ENCODE measurements at places on chromosomes 12 and 14.

GRCh38 chr14:85217412-85217811 is 312.5 kb upstream of the FLRT2 start:
- no peak for DNase-seq

DNA sequence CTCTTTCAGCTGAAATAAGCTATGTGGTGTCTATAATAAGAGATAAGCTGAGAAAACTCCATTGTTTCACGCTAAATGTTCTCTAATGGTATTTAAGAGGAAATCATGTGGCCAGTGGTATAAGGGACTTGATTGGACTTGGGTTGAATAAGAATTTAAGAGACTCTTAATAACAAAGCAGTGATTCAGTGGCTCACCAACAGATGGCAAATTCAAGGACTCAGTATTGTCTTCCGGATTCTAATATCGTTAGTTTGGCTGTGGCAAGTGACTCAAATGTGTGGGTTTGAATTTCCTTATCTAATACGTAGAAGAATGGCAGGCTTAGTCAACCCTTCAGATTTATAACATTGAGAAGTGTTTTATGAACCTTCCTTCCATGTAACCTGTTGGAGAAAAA is 49.1 kb upstream of the KCNH3 start:
- no peak for DNase-seq

- no peak for DNase-seq
Measured at GRCh38 chr14:34614638-34615037, 15.3 kb downstream of the SNX6 start.

GRCh38 chr14:70822530-70823185 is 13.3 kb upstream of the MAP3K9 start:
- DNase-seq, result no peak

DNA sequence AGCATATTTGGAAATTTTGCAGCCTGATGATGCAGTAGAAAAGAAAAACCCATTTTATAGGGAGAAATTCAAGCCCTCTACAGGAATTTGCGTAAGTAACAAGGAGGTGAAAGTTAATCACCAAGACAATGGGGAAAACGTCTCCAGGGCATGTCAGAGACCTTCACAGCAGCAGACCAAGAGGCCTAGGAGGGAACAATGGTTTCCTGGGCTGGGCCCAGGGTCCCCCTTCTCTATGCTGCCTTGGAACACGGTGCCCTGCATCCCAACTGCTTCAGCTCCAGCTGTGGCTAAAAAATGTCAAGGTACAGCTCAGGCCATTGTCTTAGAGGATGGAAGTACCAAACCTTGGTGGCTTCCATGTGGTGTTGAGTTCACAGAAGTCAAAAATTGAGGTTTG is 6.5 kb upstream of the KRT6C start:
- DNase-seq, result no peak

DNA sequence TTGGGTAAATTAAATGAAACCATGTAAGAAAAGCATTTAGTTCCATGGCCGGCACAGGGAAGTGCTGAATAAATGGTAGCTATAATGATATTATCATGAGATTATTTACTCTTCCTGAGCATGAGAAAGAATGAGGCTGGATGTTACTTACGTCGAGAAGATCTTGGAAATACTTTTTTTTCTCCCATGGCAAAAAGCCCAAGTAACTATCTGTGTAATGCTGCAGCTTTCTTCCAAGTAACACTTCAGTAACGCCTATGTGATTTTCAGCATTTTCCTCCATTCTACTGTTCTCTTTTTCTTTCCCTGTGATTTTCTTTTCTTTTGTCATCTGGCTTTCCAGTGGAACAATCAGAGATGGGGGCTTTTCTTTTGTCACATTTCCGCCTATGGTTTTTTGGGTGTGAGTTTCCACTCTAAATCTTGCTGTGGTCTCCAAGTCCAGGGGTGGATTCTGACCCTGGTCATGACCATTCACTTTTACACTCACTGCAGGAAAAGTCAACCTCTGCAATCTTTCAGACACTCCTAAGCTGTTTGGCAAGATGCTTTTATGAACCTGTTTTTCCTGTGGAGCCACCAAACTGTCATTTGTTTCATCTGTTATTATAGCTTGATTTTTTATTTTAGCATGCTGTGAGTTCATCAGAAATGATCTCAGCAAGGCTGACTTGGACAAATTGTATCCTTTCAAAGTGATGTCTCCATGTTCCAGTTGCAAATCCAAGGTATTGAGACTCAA is 25.0 kb upstream of the SYCP3 start:
- DNase-seq, result no peak

DNA sequence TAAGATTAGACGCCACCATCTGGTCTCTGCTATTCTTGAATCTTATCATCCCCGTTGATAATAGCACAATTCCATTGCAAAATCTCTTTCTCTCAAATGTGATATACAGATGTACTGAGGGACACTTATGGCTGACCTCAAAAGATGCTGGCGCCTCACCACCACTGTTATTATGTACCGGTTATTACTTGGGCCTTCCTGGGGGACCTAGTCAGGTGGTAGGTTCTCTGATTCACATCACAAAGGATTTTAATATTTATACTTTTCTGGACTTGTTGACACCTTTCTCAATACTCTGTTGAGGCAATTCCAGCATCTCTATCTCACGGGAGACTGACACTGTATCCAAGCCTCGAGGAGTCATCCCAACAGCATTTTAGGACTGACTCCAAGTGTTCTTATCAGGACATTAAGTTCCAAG is 21.3 kb upstream of the FAM234B start:
- no peak for DNase-seq
